Caco-2 (cell line): ENCODE measurements at places on chromosomes 12 and 14. TPM values are rescaled to one million over a fixed set of nuclear protein-coding genes. Genes with fewer than 3 reads are reported as not detected.
A peak's percentile ranks its signal among the peaks of the same experiment; 100 is the strongest.

DNA sequence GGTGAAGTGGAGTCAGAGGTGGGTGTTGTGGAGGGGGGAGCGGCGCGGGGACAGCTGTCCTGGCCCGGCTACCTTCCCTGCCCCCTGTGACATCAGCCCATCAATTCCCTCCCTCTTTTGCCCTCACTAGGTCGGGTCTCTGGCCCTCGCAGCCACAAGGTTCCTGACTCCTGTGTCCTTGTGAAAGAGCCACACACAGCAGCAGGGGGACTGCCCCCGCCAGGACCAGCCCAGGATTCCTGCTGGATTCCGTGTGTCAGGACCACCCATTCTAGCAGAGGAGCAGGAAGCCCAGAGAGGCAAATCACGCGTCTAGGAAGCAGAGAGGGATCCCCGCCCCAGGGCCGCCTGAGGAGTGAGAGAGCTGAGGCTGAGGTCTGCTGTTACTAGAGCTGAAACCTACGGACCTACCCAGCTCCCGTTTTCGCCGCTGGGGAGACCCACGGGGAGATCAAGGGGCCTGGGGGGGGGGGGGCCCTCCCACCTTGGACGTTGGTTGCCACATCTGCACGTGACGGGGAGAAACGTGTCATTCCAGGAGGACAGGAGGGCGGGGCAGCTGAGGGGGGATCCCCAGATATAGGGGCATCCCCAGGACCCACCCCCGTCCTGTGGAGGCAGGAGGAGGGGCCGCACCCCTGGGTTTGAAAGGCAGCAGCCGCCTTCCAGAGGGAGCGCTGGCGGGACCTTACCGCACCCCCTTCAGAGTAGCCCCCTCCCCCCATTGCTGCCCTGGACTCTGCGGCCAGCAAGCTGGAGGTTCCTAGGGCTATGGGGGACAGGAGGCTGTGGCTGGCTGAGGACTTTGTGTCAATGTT lies 12.5 kb upstream of the INF2 start:
- no peak for DNase-seq
- peak overlapping the region; percentile 66 for H3K4me3 ChIP-seq
- H3K27ac ChIP-seq, result peak overlapping the region; percentile 65
- peaks cover 52% of the 10 kb centered on the region for H3K4me1 ChIP-seq
- no peaks in the 10 kb centered on the region for H3K36me3 ChIP-seq
- no peaks in the 10 kb centered on the region for H3K27me3 ChIP-seq

DNA sequence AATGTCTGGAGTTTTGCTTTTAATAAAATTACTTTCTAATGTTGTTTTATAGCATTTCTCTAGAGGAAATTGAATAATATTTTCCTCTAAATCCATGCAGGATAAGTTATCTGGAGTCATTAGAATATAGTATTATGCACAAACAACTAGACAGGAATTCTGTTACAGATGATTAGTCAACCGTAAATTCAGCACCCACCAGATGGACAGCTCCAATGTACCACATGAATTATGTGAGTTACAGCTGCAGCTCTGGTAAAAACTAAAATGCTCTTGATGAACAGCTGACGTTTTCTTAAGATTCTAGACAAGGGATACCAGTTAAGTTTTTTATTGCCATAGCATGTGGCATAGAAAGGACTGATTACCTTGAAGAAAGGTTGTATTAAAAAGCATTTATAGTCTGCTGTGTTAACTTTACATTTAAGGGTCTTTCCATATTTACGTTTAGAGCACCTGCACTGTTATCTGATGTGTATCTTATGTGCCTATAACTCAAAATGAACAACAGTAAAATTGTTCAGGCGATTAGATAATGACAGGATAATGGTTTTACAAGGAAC lies 321.4 kb upstream of the LRFN5 start:
- no peak overlapping the region for H3K4me3 ChIP-seq
- H3K27me3 ChIP-seq, result no peaks in the 10 kb centered on the region
- H3K36me3 ChIP-seq, result no peaks in the 10 kb centered on the region

- H3K4me1 ChIP-seq, result no peaks in the 10 kb centered on the region
- no peak overlapping the region for H3K4me3 ChIP-seq
- no peaks in the 10 kb centered on the region for H3K36me3 ChIP-seq
- no peak overlapping the region for H3K27ac ChIP-seq
Measured at GRCh38 chr12:131103669-131104462, 150.2 kb downstream of the ADGRD1 start.

DNA sequence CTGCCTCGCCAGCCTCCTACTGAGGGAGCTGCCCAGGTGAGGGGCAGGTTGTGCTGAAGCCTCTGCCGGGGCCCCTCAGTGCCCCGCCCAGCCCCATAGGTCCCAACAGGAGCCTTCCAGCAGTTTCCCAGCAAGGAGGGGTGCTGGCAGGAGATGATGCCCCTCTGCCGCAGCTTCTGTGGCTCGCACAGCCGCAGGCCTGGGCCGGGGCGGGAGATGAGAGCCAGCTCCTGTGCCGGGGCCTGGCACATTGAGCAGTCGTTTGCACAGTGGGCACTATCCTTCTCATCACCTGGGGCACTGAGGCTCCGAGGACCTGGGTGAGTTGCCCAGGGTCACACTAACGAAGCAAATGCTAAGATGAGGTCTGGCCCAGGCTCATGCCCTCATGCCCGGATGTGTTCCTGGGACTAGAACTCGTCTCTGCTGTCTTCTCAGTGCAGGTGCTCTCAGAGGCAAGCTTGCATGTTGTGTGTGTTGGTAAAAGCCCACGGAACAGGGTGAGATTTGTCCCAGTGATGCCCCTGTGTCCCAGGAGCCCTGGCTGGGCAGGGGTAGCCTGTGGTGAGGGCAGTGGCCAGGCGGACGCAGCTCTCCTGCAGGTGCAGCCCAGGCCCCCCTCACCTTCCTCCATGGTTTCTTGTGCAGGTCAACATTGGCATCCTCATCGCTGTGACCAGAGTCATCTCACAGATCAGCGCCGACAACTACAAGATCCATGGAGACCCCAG lies 177.5 kb downstream of the ADGRD1 start:
- H3K4me1 ChIP-seq, result no peaks in the 10 kb centered on the region
- no peaks in the 10 kb centered on the region for H3K36me3 ChIP-seq
- H3K27ac ChIP-seq, result no peak overlapping the region
- no peak overlapping the region for H3K4me3 ChIP-seq
- no peaks in the 10 kb centered on the region for H3K27me3 ChIP-seq

DNA sequence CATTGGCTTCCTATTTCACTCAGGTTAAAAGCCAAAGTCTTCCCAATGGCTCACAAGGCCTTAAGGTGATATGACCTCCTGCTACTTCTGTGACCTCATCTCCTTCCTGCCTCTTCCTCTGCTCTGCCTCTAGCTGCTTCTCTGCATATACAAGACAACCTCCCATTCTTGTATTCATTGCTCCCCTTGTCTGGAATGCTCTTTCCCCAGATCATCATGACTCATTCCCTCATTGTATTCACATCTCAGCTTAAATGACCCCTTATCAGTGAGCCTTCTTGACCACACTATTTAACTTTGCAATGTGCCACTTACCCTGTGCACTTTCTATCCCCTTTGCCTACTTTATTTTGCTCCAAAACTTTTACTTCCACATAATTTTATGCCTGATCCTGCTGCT lies 90.2 kb downstream of the PPP1R12A start:
- DNase-seq, result no peak
- peak overlapping the region; percentile 33 for H3K27ac ChIP-seq
- no peaks in the 10 kb centered on the region for H3K27me3 ChIP-seq
- no peak overlapping the region for H3K4me3 ChIP-seq
- H3K4me1 ChIP-seq, result peaks cover 12% of the 10 kb centered on the region

- H3K4me1 ChIP-seq, result peaks cover 71% of the 10 kb centered on the region
- no peak for DNase-seq
- no peaks in the 10 kb centered on the region for H3K27me3 ChIP-seq
- H3K27ac ChIP-seq, result peak overlapping the region; percentile 71
- no peak overlapping the region for H3K4me3 ChIP-seq
Measured at GRCh38 chr14:95498622-95499353, 17.7 kb downstream of the SYNE3 start.

- peaks cover 15% of the 10 kb centered on the region for H3K4me1 ChIP-seq
- no peak overlapping the region for H3K4me3 ChIP-seq
- no peak overlapping the region for H3K27ac ChIP-seq
- H3K27me3 ChIP-seq, result no peaks in the 10 kb centered on the region
Measured at GRCh38 chr14:58796242-58797009, 158.7 kb downstream of the DACT1 start.

DNA sequence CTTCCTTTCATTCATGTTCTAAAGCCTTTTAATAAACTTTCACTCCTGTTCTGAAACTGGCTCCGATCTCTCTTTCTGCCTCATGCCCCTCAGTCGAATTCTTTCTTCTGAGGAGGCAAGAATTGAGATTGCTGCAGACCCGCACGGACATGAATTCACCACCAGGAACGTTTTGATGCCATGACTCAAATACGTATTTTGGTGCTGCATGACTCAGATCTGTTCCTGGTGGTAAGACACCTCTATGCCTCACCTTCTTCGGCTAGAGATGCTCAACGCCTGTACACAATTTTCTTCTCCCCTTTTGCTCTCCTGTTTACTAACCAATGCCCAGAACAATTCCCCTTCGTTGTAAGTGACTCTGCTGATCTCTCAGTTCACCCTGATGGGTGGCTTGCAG lies 52.0 kb upstream of the RIMBP2 start:
- H3K4me3 ChIP-seq, result no peak overlapping the region
- H3K27me3 ChIP-seq, result no peaks in the 10 kb centered on the region; the same call in 1 of the 2 replicates
- H3K27ac ChIP-seq, result no peak overlapping the region

GRCh38 chr12:27960821-27961220 lies 11.7 kb downstream of the PTHLH start:
- H3K36me3 ChIP-seq, result no peaks in the 10 kb centered on the region
- no peak overlapping the region for H3K4me3 ChIP-seq
- no peaks in the 10 kb centered on the region for H3K27me3 ChIP-seq
- H3K4me1 ChIP-seq, result no peaks in the 10 kb centered on the region

- no peaks in the 10 kb centered on the region for H3K27me3 ChIP-seq
- DNase-seq, result no peak
- H3K4me1 ChIP-seq, result no peaks in the 10 kb centered on the region; the same call in 1 of the 2 replicates
- H3K4me3 ChIP-seq, result no peak within 1 kb of the TSS
- no peaks in the 10 kb centered on the region for H3K36me3 ChIP-seq
Measured at GRCh38 chr14:100825713-100826331, at the start of gene MEG3. Gene MEG3, plus strand, starts transcription at chr14:100826118.

DNA sequence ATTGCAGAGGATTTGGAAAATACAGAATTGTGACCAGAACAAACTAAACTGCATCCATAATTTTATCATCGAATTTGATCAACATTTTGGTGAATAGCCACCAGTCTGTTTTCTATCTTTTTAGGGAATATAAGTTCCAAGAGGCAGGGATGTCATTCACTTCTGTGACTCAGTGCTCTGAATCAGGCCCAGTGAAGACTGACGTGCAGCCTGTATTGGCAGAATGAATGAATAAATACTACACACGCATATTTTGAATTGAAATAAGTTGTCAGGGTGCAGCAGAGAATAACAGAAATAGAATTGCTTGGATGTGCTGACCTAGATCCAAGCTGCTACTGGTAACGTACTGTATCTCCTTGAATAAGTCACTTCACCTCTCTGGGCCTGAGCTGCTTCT lies 1.3 kb upstream of the EMP1 start:
- no peak overlapping the region for H3K4me3 ChIP-seq
- H3K4me1 ChIP-seq, result peaks cover 47% of the 10 kb centered on the region
- DNase-seq, result no peak
- H3K36me3 ChIP-seq, result no peaks in the 10 kb centered on the region
- H3K27me3 ChIP-seq, result no peaks in the 10 kb centered on the region
- H3K27ac ChIP-seq, result peak overlapping the region; percentile 28

- no peak overlapping the region for H3K27ac ChIP-seq
- DNase-seq, result no peak
- H3K27me3 ChIP-seq, result no peaks in the 10 kb centered on the region
- H3K4me3 ChIP-seq, result no peak overlapping the region
- no peaks in the 10 kb centered on the region for H3K36me3 ChIP-seq
Measured at GRCh38 chr14:59275668-59276067, 87.2 kb downstream of the DAAM1 start.

GRCh38 chr12:88854260-88854659 lies 274.0 kb upstream of the KITLG start:
- no peaks in the 10 kb centered on the region for H3K27me3 ChIP-seq
- H3K36me3 ChIP-seq, result no peaks in the 10 kb centered on the region
- H3K27ac ChIP-seq, result peak overlapping the region; percentile 84

DNA sequence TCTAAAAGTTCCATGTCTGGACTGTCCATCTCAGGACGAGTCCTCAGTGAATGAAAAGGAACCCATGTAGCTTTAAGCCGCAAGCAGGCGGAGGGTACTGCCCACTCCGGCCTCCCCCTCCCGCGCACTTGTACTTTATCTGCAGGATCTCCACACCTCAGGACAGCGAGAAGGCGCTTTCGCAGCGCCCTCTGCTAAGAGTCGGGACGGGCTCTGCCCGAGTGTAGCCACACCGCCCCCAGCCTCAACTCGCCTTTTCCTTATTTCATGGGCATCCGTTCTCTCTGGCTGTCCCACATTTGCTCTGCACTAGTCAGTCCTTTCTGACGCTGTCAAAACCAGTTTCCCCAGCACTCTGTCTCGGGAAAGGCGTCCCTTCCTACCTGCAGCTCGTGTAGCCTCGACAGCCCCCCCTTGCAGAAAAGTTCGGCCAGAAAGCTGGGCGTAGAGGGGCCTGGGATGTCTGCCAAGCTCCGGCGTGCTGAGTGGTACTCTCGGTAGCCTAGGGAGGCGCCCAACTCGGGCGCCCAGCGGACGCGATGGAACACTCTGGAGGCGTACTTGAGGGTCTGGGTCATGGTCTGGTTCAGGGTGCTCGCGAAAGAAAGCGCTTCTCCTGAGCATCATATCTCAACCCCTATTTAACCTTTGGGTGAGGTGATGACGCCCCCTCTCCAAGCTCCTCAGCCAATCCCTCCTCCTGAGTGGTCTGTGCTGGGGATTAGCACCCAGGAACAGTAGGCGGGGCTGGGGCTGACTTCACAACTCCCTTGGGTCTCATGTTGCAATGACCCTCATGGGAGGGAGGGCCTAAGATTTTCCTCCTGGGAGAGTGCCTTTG lies at the start of gene CYP27B1:
Gene CYP27B1 (minus strand): TSS at position 615 of the 841 bp plus-strand sequence. CDS start 37 bp downstream, at position 578.
- H3K27me3 ChIP-seq, result no peaks in the 10 kb centered on the region
- peaks cover 3% of the 10 kb centered on the region for H3K36me3 ChIP-seq
- peaks cover 13% of the 10 kb centered on the region; the same call in 1 of the 2 replicates for H3K4me1 ChIP-seq
- H3K27ac ChIP-seq, result peak within 1 kb of the TSS; percentile 54

DNA sequence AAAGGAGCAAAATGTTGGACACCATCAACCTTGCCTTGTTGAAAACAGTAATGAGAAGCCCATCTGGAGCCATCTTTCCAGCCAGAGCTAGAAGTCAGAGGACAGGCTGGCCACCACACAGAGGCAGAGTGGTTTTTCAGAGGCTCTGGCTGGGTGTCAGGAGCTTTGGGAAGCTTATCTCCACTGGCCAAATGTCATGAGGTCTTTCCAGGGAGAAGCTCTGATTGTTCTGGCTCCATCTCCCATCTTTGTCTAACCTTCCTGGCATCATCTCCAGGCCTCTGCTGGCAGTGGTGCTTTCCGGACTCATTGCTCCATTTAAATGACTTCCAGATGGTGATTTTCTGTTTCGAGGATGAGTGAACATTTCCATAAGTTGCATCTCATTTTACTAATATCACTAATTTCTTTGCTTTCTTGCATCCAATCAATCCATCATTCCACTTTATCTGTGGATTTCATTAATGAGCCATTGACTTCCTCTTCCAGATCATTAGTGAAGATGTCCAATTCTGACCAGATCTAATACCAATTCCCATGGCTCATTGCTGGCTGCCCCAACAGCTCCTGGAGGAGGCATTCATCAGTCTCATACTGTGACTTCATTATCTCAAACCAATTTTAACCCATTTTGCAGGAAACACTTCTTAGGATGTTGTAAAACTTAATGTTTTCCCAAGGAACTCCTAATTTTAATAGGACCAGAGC lies 35.3 kb upstream of the TMTC1 start:
- H3K4me1 ChIP-seq, result no peaks in the 10 kb centered on the region
- no peak for DNase-seq
- no peaks in the 10 kb centered on the region for H3K36me3 ChIP-seq
- no peaks in the 10 kb centered on the region for H3K27me3 ChIP-seq
- H3K27ac ChIP-seq, result no peak overlapping the region

SOX5 gene
- 15.4 and 16.8 TPM in 2 replicates for total RNA-seq

GLT8D2 gene
- total RNA-seq, result 0.49 TPM in 1 of 2 replicates, not detected in the other

KRT75 gene
- not detected in 2 replicates for total RNA-seq

TOMM20L gene
- 1.2 and 1.7 TPM in 2 replicates for total RNA-seq

ST8SIA1 gene
- not detected in 2 replicates for total RNA-seq

RFLNA gene
- total RNA-seq, result 15.4 and 21.1 TPM in 2 replicates

MUCL1 gene
- total RNA-seq, result not detected in 2 replicates

MYH6 gene
- not detected in 2 replicates for total RNA-seq
